Activated CD4-positive, alpha-beta T cell treated with anti-CD3 and anti-CD28 coated beads for 36 hours (primary cell): ENCODE measurements at places on chromosomes 12 and 14. TPM values are rescaled to one million over a fixed set of nuclear protein-coding genes. Genes with fewer than 3 reads are reported as not detected.

Gene SMAGP
- total RNA-seq: 0.86 TPM

Gene NYNRIN
- total RNA-seq: 0.07 TPM

Gene SLC5A8
- not detected for total RNA-seq

Gene YY1
- total RNA-seq: 104 TPM

Gene LRRC10
- not detected for total RNA-seq

Gene MUCL1
- not detected for total RNA-seq
